ENCODE measurements at places on chromosomes 3 and 15.

GRCh38 chr3:110139821-110140220 is 802.5 kb upstream of the DPPA4 start:
- DNase-seq = no peak
- no peaks in the 10 kb centered on the region for H3K27me3 ChIP-seq
- H3K36me3 ChIP-seq = no peaks in the 10 kb centered on the region
- H3K27ac ChIP-seq = no peak overlapping the region

DNA sequence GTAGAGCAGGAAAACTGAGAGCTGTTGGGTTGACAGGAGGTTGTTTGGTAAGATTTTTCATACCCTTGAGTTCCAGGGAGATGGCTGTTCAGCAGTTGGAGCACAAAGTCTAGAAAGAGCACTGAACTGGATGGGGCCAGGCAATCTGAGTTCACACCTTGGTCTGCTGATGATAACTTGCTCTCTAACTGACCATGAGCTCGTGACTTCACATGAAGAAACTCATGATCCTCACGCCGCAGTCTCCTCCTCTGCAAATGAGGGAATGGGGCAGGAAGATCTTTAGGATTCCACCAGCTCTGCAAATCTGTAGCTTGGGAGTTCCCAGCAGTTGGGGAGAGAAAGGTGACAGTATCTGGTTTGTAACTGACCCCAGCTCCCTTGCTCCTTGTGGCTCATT is 33.7 kb downstream of the CORO2B start:
- H3K36me3 ChIP-seq = no peaks in the 10 kb centered on the region
- no peaks in the 10 kb centered on the region for H3K4me1 ChIP-seq
- no peaks in the 10 kb centered on the region for H3K27me3 ChIP-seq
- H3K4me3 ChIP-seq = no peak overlapping the region
- DNase-seq = no peak

DNA sequence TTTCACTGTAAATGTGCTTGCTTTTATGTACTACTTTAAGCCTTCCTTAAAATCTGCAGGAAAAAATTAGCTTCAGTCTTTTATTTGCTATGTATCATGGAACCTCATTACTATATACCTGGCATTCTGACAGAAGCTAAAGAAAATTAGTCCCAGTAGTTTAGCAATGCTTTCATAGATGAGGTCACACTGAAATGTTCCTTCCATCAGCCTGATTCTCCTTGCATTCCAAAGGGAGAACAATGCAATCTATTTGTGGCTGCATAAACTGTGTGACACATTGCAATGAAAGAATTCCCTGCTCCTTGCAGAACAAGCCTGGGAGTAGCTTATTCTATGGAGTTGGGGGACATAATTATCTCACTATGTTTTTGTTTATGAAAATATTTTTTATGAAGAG is 691.5 kb upstream of the ARPP21 start:
- no peaks in the 10 kb centered on the region for H3K27me3 ChIP-seq
- H3K36me3 ChIP-seq = no peaks in the 10 kb centered on the region
- DNase-seq = no peak
- H3K4me3 ChIP-seq = no peak overlapping the region
- H3K4me1 ChIP-seq = no peaks in the 10 kb centered on the region
- no peak overlapping the region for H3K27ac ChIP-seq

DNA sequence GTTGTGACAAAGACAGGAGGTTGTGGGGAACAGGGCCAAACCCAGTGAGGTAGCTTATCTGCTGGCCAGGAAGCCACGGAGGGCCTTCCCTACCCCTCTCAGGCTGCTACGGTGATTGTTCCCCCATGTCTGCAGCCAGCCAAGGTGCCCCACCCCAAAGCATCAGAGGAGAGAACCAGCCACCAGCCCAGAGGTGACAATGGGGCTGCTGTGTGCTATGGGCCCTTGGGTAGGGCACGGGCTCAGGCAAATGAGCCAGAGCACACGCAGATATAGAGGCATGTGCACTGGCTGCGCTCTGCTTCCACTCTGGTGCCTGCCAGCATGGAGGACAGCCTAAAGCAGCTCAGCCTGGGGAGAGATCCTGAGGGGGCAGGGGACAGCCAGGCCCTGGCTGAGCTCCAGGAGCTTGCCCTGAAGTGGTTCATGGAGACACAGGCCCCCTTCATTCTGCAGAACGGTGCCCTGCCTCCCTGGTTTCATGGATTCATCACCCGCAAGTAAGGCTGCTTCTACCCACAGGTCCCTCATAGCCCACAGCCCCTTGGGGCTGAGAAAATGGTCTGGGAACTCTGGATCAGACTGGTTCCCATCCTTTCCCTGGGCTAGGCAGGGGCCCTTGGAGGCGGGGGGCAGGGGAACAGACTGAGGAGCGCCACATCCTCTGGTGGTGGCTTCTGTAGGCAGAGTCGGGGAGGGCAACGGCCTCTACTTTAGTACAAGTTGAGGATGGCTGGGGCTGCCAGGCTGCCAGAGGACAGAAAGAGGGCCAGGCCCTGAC is at the start of gene SH2D7:
Gene SH2D7 (plus strand): TSS at position 301 of the 781 bp plus-strand sequence. CDS start 24 bp downstream, at position 325.
- no peaks in the 10 kb centered on the region for H3K27me3 ChIP-seq
- DNase-seq = peak; percentile 64
- H3K4me1 ChIP-seq = no peaks in the 10 kb centered on the region
- H3K4me3 ChIP-seq = no peak within 1 kb of the TSS
- H3K27ac ChIP-seq = no peak within 1 kb of the TSS

- DNase-seq = no peak
- no peaks in the 10 kb centered on the region for H3K36me3 ChIP-seq
These were observed 175.0 kb downstream of the OPA1 start for GRCh38 chr3:193768070-193768394.

DNA sequence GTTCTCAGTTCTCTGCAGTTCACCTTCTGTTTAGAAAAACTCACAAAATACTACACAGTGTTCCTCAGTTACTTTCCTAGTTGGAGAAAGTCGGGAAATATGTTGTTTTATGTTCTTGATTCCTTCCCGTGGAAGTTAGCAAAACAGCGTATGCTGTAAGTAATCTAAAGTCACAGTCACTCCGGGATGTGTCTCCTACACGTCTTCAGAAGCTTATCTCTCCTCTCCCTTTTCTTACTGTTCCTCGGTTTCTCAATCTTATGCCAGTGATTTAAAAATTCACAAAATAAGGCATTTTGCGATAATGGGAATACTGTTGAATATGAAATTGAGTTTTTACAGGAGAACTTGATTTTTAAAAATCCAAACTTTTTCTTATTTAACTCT is 1.7 kb downstream of the HEG1 start:
- peaks cover 51% of the 10 kb centered on the region for H3K4me1 ChIP-seq
- DNase-seq = no peak
- peak overlapping the region; percentile 79 for H3K27ac ChIP-seq
- peaks cover 9% of the 10 kb centered on the region for H3K36me3 ChIP-seq
- H3K4me3 ChIP-seq = peak overlapping the region; percentile 86

- H3K4me1 ChIP-seq = no peaks in the 10 kb centered on the region
- H3K4me3 ChIP-seq = no peak overlapping the region
- no peak for DNase-seq
- peaks cover 71% of the 10 kb centered on the region for H3K36me3 ChIP-seq
These were observed 50.2 kb downstream of the ATP11B start for GRCh38 chr3:182843478-182843877.

- H3K27ac ChIP-seq = no peak overlapping the region
- H3K4me3 ChIP-seq = no peak overlapping the region
- no peaks in the 10 kb centered on the region for H3K4me1 ChIP-seq
- DNase-seq = no peak
- H3K27me3 ChIP-seq = no peaks in the 10 kb centered on the region
- H3K36me3 ChIP-seq = no peaks in the 10 kb centered on the region
These were observed 1187.1 kb downstream of the ROBO1 start for GRCh38 chr3:78580681-78581080.

DNA sequence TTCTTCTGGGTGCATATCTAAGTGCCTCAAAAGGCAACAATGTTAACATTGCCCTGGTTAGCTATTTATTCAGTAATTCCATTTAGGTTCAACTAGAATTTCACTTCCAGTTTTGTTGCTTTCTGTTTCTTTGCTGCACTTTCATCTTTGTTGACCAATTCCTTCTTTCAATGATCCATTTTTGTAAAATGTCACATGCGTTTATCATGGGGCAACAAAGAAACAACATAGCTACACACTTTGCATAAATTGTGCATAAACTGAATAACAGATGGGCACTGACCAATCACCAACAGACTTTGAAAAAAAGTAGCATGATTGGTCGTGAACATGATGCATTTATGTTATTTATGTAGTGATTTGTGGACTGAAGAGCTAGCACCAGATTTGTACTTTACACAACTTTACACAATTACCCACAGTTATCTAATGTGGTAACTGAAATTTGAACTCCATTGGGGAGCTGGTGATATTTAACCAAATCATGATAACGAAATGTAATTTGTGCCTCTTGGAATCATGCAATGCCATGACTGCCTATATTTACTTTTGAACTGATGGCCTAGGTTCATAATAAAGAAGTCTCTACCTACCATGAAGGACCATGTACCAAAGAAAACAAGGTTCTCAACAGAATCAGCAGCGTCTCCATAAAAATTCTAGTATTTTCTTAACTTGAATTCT is 7.1 kb upstream of the CPOX start:
- no peaks in the 10 kb centered on the region for H3K36me3 ChIP-seq
- no peak overlapping the region for H3K4me3 ChIP-seq
- no peak overlapping the region for H3K27ac ChIP-seq
- DNase-seq = no peak

GRCh38 chr3:127595303-127595702 is 2.9 kb upstream of the MCM2 start:
- H3K4me1 ChIP-seq = peaks cover 15% of the 10 kb centered on the region
- no peak overlapping the region for H3K4me3 ChIP-seq
- DNase-seq = no peak
- H3K36me3 ChIP-seq = peaks cover 12% of the 10 kb centered on the region

DNA sequence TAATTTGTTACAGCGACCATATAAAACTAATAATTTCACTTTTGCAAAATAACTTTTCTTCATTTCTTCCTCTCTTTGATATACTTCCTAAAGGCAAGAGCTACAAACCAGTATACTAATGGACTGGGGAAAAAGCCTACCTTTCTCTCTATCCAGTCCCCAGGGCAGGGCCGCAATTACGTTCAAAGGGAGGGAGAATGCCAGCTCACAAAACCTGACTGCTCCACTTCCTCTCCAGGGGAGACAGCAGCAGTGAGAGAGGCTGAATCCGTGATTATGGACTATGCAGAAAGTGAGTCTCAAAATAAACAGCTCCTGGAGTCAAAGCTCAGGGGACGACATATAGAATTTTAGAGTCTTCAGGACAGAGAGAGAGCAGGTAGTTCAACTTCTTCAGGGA is 126.9 kb upstream of the HES1 start:
- no peaks in the 10 kb centered on the region for H3K27me3 ChIP-seq
- no peak overlapping the region for H3K4me3 ChIP-seq
- H3K4me1 ChIP-seq = peaks cover 20% of the 10 kb centered on the region
- no peak overlapping the region for H3K27ac ChIP-seq
- H3K36me3 ChIP-seq = no peaks in the 10 kb centered on the region

DNA sequence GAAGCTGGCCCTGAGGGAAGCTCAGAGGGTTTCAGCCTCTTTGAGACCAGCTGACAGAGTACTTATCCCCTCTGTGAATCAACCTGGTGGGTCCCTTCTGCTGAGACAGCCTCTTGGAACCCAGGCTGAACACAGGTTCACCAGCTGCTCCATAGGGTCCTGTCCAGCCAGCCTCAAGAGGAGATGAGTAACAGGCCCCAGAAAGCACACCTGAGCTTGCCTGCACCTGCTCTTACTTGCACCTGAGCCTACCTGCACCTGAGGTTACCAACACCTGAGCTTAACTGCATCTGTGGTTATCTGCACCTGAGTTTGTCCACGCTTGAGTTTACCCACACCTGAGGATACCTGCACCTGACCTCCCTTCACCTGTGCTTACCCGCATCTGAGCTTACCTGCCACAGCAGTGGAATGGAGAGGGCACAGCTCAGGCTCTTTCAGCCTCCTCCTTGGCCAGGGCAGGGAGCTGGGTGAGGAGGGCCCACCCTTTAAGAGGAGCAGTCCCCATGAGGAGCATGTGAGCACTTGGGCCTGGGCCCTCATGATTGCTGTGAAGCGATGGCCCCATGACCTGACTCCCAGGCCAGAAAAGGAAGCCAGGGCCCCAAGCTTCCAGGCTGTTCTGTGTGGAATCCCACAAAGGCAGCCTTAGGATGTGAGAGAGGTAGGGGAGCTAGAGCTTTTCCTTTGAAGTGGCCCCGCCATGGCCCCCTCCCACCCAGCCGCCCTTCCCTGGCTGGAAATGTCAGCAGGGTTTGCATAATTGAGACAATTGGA is at the start of gene TRPM1:
Gene TRPM1 (minus strand): TSS at position 464 of the 777 bp plus-strand sequence. CDS start 20,370 bp downstream, outside the sequence.
- no peaks in the 10 kb centered on the region for H3K36me3 ChIP-seq
- no peak within 1 kb of the TSS for H3K4me3 ChIP-seq
- H3K4me1 ChIP-seq = peaks cover 3% of the 10 kb centered on the region
- H3K27ac ChIP-seq = no peak within 1 kb of the TSS

- H3K36me3 ChIP-seq = no peaks in the 10 kb centered on the region
- no peak overlapping the region for H3K27ac ChIP-seq
- H3K4me3 ChIP-seq = no peak overlapping the region
These were observed 259.3 kb downstream of the NAALADL2 start for GRCh38 chr3:175118382-175118941.

GRCh38 chr3:114095796-114096195 is 39.3 kb downstream of the QTRT2 start:
- H3K4me3 ChIP-seq = no peak overlapping the region
- H3K27ac ChIP-seq = no peak overlapping the region
- H3K4me1 ChIP-seq = no peaks in the 10 kb centered on the region
- DNase-seq = no peak

GRCh38 chr3:150081084-150081483 is 110.4 kb upstream of the PFN2 start:
- no peak for DNase-seq
- H3K27ac ChIP-seq = peak overlapping the region; percentile 81
- peaks cover 50% of the 10 kb centered on the region for H3K4me1 ChIP-seq
- H3K27me3 ChIP-seq = no peaks in the 10 kb centered on the region
- no peaks in the 10 kb centered on the region for H3K36me3 ChIP-seq
- no peak overlapping the region for H3K4me3 ChIP-seq

DNA sequence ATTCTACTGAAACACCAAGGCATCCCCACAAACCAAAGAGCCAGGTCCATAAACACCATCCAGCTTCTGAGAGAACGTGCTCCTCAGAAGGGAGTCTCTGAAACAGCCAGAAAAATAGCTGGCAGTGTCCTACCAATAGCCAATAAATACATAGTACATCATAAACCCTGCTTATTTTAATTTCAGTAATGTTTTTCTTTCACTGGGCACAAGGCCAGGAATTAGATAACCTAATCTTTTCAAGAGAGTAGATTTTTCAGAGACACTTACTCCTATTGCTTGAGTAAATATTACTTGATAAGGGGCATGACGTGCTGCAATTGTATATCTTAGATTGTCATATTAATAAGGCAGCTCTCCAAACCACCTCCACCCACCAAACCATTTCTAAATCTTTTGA is 22.7 kb downstream of the GADL1 start:
- no peaks in the 10 kb centered on the region for H3K4me1 ChIP-seq
- H3K36me3 ChIP-seq = no peaks in the 10 kb centered on the region
- H3K4me3 ChIP-seq = no peak overlapping the region
- DNase-seq = no peak

DNA sequence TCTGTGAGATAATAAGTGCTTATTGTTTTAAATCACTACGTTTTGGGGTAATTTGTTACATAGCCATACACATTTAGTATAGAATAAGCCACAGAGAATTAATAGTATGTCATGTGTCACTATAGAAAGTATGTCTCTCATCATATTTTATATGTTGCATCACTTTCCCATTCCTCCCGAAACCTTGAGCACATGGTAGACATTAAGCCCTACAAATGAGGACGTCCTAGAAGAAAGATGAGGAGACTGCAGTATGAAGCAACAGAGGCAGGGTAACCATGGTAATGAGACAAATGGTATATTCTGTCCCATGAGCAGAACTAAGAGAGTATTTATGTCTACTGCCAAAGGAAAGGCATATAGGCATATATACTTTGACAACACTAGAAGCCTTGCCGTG is 720.2 kb downstream of the ROBO1 start:
- no peak for DNase-seq
- H3K36me3 ChIP-seq = no peaks in the 10 kb centered on the region
- no peak overlapping the region for H3K4me3 ChIP-seq
- H3K27me3 ChIP-seq = no peaks in the 10 kb centered on the region
